ENCODE measurements at places on chromosomes 3 and 15. TPM values are rescaled to one million over a fixed set of nuclear protein-coding genes. Genes with fewer than 3 reads are reported as not detected.
A peak's percentile ranks its signal among the peaks of the same experiment; 100 is the strongest.

DNA sequence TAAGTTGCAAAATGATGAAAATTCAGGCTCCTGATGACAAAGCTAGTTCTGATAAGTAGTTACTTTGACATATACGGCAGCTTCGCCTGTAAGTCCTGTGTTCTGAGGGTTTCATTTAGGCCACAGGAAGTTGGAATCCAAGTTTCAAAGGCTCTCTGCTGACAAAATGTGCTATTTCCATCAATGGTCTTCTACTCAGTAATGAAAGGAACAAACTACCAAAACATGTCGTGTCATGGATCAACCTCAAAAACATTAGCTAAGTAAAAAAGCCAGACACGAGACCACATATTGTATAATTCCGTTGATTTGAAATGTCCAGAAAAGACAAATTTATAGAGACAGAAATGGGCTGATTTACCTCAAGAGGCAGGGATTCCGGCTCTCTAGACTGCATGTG, 22.5 kb downstream of the NGRN start:
- peak overlapping the region; percentile 33 for H3K27ac ChIP-seq
- no peaks in the 10 kb centered on the region for H3K27me3 ChIP-seq
- no peak overlapping the region for H3K4me3 ChIP-seq
- no peaks in the 10 kb centered on the region for H3K4me1 ChIP-seq

DNA sequence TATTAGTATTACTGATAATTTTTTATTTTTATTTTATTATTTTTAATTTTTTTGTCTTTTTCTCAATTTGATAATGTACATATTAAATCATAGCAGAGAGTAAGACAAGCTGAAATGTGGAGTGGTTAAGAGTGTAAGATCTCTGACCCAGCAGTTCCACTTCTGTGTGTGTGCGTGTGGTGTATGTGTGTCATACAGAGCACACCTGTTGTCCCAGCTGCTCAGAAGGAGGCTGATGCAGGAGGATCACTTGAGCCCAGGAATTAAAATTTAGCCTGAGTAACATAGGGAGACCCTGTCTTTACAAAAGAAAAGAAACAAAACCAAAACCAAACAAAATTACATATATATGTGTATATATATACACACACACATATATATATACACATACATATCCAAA, 1.4 kb upstream of the CIDEC start:
- H3K27me3 ChIP-seq, result no peaks in the 10 kb centered on the region
- DNase-seq, result no peak
- peak overlapping the region; percentile 82 for H3K27ac ChIP-seq
- no peaks in the 10 kb centered on the region for H3K36me3 ChIP-seq

DNA sequence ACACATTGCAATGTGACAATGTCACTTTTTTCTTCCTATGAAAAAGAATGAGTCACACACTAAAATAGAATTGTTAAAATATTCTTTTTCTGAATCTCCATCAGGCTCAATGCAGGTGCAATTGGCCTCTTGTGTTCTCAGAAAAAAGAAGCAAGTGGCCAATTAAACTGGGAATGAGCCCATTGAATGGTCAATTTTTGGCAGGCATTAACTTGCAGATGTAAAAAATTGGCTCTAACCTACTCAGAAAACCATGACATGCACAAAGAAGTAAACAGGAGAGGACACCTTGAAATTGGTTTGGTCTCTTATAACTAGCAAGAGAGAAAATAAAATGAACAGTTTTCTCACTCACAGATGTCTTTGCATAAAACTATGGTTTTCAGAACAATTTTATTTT, 820.8 kb downstream of the TBL1XR1 start:
- no peak for DNase-seq
- no peak overlapping the region for H3K4me3 ChIP-seq
- no peaks in the 10 kb centered on the region for H3K27me3 ChIP-seq

DNA sequence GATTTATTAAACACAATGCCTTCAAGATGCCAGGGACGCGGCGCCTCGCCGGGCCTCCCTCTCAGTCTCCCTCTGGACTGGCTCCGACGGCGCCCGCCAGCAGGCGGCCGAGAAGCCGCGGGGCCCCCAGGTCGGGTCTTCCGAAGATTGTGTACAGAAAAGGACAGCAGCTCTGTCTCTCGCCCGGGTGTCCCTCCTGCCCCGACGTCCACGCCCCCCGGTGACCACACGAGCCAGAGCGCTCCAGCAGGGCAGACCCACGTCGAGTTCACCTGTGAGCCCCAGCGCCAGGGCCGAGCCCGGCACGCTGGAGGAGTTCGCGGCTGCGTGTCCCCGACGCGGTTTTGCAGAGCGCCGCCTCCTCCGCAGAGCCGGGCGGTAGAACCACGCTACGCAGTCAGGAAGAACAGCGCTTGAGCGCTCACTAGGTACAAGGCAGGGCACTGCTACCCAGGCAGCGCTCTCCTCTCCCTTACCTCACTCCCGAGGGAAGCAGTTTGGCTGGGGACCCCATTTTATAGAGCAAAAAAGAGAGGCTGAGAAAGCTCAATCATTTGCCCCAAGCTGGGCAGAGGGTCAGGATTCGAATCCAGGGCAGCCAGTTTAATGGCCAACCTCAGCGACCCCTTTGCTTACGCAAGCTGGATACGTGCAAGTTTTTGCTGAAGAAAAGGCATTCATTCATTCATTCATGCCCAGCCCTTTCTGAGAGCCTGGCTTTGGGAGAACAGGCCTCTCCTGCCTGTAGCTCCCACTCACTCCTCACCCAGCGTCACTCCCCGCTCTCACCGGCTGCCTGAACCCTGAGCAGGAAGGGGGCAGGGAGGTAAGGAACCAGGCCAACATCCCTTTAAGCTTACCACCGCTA, 3.0 kb upstream of the TLE3 start:
- no peaks in the 10 kb centered on the region for H3K4me1 ChIP-seq
- peak overlapping the region; percentile 58 for H3K27ac ChIP-seq
- H3K4me3 ChIP-seq, result peak overlapping the region; percentile 16
- H3K36me3 ChIP-seq, result no peaks in the 10 kb centered on the region

DNA sequence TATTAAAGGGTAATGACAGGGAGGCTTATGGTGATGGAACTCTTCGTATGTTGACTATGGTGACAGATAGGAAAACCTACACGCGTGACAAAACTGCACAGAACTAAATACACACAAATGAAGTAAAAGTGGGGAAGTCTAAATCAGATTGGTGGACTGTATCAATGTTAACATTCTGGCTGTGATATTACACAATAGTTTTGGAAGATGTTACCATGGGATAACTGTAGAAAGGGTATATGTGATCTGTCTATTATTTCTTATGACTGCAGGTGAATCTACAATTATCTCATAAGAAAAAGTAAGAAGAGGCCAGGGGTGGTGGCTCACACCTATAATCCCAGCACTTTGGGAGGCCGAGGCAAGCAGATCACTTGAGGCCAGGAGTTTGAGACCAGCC, 9.1 kb downstream of the HIGD2B start:
- H3K36me3 ChIP-seq, result no peaks in the 10 kb centered on the region
- no peaks in the 10 kb centered on the region for H3K4me1 ChIP-seq
- H3K27me3 ChIP-seq, result no peaks in the 10 kb centered on the region
- H3K4me3 ChIP-seq, result no peak overlapping the region
- no peak overlapping the region for H3K27ac ChIP-seq
- no peak for DNase-seq

DNA sequence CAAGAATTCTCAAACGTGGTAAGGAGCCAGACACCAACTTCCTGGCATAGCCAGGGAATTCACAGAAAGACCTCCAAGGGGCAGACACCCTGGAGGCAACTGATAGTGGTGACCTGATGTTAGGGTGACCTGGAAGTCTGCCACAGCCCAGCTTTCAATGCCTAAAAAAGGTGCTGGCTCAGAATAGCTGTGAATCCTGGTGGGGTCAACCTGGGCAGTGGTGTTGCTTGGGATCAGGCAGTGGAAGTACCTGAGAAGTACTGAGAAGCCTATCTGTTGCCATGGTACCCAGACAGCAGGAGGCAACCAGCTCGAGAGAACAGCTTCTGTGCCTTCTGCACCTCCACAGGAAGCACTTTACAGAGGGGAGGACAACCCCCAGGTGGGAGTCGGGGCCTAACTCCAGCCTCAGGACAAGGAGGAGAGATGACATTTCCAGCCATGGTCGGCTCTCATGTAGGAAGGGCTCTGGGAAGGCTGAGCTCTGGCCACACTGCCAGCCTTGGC, 55.4 kb upstream of the LARS2 start:
- no peak for DNase-seq
- no peaks in the 10 kb centered on the region for H3K27me3 ChIP-seq
- H3K4me3 ChIP-seq, result no peak overlapping the region
- H3K4me1 ChIP-seq, result no peaks in the 10 kb centered on the region
- no peak overlapping the region for H3K27ac ChIP-seq
- H3K36me3 ChIP-seq, result no peaks in the 10 kb centered on the region

- DNase-seq, result no peak
- H3K27ac ChIP-seq, result no peak overlapping the region
- H3K4me3 ChIP-seq, result no peak overlapping the region
- no peaks in the 10 kb centered on the region for H3K36me3 ChIP-seq
- no peaks in the 10 kb centered on the region for H3K4me1 ChIP-seq
Measured at GRCh38 chr3:21120826-21121225, 630.2 kb downstream of the ZNF385D start.

DNA sequence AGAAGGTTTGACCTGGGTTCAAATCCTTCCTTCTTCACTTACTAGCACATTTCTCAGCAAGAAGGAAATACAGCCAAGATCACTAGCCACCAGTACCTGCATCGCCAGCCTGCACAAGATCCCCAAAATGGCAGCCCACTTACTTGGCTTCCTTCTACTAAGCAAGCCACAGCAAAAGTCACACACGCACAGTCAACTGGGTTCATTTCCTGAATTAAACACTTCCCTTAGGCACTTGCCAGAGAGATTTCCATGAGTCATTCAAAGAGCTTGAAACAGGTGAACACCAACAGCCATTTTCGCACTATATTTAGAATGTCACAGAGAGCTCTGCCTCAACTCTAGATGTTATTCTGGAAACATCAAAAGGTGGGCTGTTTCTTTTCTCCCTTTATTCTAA, 42.6 kb downstream of the MGLL start:
- H3K36me3 ChIP-seq, result no peaks in the 10 kb centered on the region
- peaks cover 11% of the 10 kb centered on the region for H3K4me1 ChIP-seq
- no peak overlapping the region for H3K27ac ChIP-seq
- no peak overlapping the region for H3K4me3 ChIP-seq
- DNase-seq, result no peak
- no peaks in the 10 kb centered on the region for H3K27me3 ChIP-seq

- DNase-seq, result no peak
- no peak overlapping the region for H3K4me3 ChIP-seq
- no peak overlapping the region for H3K27ac ChIP-seq
- peaks cover under 1% of the 10 kb centered on the region for H3K4me1 ChIP-seq
Measured at GRCh38 chr15:40958723-40959122, 5.5 kb downstream of the CHAC1 start.

- H3K4me1 ChIP-seq, result no peaks in the 10 kb centered on the region
- no peaks in the 10 kb centered on the region for H3K36me3 ChIP-seq
- H3K4me3 ChIP-seq, result no peak overlapping the region
- H3K27ac ChIP-seq, result no peak overlapping the region
Measured at GRCh38 chr3:41578798-41579197, 379.5 kb downstream of the CTNNB1 start.

- H3K4me1 ChIP-seq, result no peaks in the 10 kb centered on the region
- peak overlapping the region; percentile 31 for H3K27ac ChIP-seq
- no peak overlapping the region for H3K4me3 ChIP-seq
- H3K27me3 ChIP-seq, result no peaks in the 10 kb centered on the region
- DNase-seq, result no peak
Measured at GRCh38 chr3:185629554-185630181, 43.6 kb downstream of the SENP2 start.

DNA sequence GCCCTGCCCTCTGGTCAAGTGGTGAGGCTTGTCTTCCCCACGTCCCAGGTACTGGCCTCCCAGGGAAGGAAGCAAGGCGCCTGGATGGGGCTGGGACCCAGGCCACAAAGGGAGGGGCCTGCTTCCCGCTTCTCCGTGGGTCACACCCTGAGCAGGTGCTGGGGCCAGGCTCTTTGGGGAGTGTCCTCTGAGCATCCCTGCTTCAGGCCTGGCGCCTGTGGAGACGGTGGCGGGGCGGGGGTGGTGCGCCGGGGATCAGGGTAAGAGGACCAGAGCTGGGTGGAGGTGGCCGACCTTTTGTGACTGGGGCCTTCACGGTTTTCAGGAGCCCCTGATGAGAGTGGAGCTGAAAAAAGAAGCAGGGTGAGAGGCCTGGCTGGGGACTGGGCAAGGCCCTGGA, 3.6 kb downstream of the PLA2G4B start:
- no peaks in the 10 kb centered on the region for H3K4me1 ChIP-seq
- no peak overlapping the region for H3K27ac ChIP-seq
- no peaks in the 10 kb centered on the region for H3K36me3 ChIP-seq
- no peak overlapping the region for H3K4me3 ChIP-seq

DNA sequence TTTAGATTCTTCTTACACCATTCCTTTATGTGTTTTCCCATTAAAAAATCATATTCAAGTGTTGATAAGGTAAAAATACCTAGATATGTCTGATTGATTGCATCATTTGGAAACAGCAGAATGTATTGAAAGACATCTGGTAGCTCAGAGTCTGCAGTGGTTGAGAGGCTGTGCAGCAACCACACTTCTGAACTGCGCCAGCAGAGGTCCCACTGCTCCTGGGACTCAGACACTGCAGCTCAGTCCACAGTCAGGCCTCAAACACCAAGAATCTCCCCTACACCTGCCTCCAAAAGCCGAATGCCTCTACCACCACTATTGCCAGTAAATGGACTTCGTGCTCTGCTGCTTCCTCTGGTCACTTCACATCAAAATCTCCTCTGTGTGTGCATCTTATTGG, 176.9 kb upstream of the LMCD1 start:
- H3K4me1 ChIP-seq, result no peaks in the 10 kb centered on the region
- H3K27ac ChIP-seq, result no peak overlapping the region
- no peak overlapping the region for H3K4me3 ChIP-seq
- DNase-seq, result no peak
- H3K36me3 ChIP-seq, result no peaks in the 10 kb centered on the region

GRCh38 chr3:51381333-51381705, 3.8 kb upstream of the MANF start:
- no peak for DNase-seq
- H3K36me3 ChIP-seq, result no peaks in the 10 kb centered on the region
- no peak overlapping the region for H3K4me3 ChIP-seq
- no peak overlapping the region for H3K27ac ChIP-seq
- H3K4me1 ChIP-seq, result peaks cover 8% of the 10 kb centered on the region

DNA sequence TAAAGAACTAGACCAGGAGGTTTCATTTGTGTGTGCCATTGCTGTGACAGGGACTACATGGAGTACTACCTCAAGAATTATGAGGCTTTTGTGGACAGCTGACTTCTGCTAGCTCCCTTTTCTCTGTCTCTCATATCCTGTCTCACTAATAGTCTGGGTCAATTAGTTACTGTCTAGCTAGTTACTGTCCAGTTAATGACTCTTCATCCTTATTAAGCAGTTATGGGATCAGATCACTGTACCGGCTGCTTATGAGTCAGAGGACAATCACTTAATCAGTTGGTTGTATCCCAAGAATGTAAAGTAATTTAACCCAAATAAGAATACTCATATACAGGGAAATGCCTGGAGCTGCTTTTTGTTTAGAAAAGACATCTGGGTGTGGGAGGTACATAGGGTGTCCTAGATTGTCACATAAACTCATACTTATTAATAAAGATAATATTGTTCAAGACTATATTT, 158.0 kb downstream of the CDIN1 start:
- no peak overlapping the region for H3K27ac ChIP-seq
- no peaks in the 10 kb centered on the region for H3K36me3 ChIP-seq
- H3K27me3 ChIP-seq, result no peaks in the 10 kb centered on the region
- H3K4me3 ChIP-seq, result no peak overlapping the region

CD276 gene
- total RNA-seq, result 36.3 TPM

GOLGA6B gene
- not detected for total RNA-seq

EFHB gene
- 5.7 TPM for total RNA-seq

PDCD10 gene
- 82.2 TPM for total RNA-seq

CCDC54 gene
- not detected for total RNA-seq

ECT2 gene
- total RNA-seq, result 2.6 TPM

GOLGA8O gene
- total RNA-seq, result 1.5 TPM

CYP19A1 gene
- not detected for total RNA-seq

COL6A5 gene
- total RNA-seq, result not detected
